ENCODE measurements at places on chromosomes 6 and 20. TPM values are rescaled to one million over a fixed set of nuclear protein-coding genes. Genes with fewer than 3 reads are reported as not detected.

GRCh38 chr6:87654875-87655454, 47.1 kb downstream of the AKIRIN2 start:
- DNase-seq = no peak

DNA sequence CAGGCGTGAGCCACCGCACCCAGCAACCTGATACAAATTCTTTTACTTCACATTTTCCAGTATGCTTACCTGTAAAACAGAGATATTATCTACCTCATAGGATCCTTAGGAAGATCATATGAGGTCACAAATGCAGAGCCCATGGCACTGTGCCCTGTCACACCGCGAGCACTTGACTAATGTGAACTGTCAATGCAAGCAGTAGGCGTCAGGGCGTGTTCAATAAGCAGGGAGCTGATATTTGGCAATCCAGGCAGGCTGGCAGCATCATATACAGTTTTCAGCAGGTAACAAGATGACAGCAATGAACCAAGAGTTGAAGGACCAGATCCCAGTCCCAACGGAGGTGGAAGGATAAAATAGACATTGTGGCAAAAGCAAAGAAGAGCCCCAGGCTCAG, 14.6 kb upstream of the ARID1B start:
- no peak for DNase-seq

DNA sequence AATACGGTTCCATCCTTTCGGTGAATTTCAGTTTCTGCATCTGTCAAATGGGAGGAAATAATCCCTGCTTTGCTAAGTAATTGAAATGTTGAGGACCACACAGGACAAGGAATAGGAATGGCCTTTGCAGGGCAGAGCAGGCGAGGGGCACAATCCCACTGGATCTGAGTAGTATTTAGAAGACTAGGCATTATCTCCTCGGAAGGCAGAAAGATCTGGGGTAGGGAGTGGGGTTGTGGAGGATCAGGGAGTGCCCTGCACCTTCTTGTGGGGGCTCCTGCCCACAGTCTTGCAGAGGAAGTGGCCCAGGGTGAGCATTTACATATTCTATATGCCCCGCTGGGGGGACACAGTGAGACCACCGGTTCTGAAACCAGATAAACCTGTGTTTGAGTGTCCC, 87.1 kb upstream of the SIRPA start:
- DNase-seq = no peak

FRK gene
- total RNA-seq = 1.4 TPM

MYT1 gene
- total RNA-seq = 0.10 TPM

MLN gene
- total RNA-seq = not detected

DEFB132 gene
- not detected for total RNA-seq

LPIN3 gene
- 2.3 TPM for total RNA-seq

Data from SJCRH30 (cell line).